M059J (cell line): ENCODE measurements at places on chromosomes 1 and 21.

- DNase-seq: no peak
Observed at GRCh38 chr1:243848165-243848857, 1.7 kb downstream of the AKT3 start.

DNA sequence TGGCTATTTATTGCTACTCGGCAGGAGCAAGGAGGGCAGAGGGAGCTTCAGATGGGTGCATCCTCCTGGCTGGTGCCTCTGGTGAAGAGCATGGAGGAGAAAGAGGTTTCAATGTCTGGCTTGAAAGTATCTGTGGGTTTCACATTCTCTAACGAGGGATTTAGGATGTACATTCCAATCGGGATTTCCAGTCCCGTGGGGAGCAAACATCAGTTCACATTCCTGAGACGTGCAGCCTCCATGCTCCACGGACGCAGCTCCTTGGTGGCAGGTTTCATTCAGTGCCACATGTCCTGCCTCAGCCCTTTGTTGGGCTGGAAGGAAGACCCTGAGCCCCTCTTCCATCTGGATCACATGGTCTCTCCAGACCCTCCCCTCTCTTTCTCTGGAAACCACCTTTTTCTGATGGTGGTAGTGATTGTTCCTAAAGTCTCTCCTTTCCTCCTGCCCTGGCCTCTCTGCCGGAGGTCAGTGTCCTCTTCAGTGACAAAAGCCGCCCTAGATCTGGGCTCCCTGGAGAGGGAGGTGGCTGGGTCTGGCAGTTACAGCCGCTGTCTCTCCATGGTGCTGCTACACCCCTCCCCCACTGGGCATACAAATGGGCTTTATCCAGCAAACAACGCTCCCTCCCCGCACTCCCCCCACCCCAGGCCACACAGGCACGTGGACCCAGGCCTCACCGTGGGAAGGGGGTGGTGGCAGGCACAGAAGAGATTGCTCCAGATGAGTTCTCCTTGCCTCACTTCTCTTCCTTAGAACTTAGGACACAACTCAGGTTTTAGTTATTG is 826 bp upstream of the CA14 start:
- DNase-seq: no peak

DNA sequence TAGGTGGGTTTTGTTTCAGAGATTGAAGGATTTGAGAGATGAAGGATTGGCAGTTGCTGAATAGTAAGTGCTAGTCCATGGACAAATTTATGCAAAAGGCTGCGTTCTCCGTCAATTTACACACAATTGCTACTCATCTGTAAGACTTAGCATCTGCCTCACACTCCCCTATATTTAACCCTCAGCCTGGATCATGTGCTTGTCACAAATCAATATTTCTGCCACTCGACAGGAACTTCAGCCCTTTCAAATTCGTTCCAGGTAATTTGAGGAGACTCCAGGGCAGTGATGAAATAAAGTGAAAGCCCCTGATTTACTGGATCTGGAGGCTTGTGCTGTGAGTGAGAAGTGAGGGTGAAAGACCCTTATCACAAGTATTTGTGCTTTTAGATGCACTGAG is 105.6 kb upstream of the UBE2U start:
- no peak for DNase-seq

GRCh38 chr1:29671446-29672356 is 435.4 kb downstream of the PTPRU start:
- DNase-seq: no peak

- DNase-seq: peak; percentile 82
Observed at GRCh38 chr1:109796484-109797302, 33.0 kb upstream of the EPS8L3 start.

GRCh38 chr1:33338440-33339211 is 17.7 kb upstream of the A3GALT2 start:
- peak; percentile 20 for DNase-seq

GRCh38 chr1:82260051-82260450 is 459.3 kb downstream of the ADGRL2 start:
- no peak for DNase-seq

DNA sequence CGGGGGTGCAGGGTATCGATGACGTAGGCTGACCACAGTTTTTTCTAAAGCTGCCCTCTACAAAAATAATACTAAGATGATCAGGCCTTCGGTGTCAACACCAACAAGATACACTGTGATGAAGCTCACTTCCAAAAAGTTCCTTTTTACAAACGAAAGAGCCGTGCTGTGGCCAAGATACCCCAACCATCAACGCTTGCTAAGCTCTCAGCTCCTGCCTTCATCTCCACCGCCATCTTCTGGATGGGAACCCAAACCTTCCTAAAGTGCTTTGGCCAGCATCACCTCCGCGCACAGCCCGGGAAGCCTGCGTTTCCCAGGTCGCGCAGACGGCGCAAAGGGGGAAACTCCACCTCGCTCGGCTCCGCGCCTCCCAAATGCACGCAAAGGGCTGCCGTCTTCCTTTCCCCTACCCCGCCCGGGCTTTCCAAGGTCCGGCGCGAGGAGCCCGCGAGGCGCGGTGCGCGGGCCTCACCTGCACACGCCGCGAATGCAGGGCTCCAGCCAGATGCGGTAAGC is 541 bp downstream of the USP48 start:
- peak; percentile 75 for DNase-seq

GRCh38 chr1:2612591-2613365 is 20.0 kb downstream of the MMEL1 start:
- no peak for DNase-seq

DNA sequence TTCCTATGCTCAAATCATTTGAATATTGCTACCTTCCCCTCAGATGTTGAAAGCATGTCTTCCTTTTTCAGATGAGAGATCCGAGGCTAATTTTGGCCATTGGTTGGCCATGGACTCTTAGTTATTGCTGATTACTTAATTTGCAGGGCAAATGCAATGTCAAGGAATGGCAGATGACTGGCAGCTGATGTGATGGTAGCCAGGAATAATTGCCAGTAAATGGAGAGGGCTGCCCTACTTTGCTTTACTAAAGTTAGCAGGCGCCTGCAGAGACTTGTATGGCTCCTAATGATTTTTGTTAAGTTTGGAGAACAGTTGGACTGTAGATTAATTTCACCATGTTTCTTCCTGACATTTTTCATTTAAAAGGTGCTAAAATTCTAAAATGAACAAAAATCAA is 128.9 kb downstream of the XCL2 start:
- DNase-seq: no peak
